ENCODE measurements at places on chromosomes 4 and X. TPM values are rescaled to one million over a fixed set of nuclear protein-coding genes. Genes with fewer than 3 reads are reported as not detected.

DNA sequence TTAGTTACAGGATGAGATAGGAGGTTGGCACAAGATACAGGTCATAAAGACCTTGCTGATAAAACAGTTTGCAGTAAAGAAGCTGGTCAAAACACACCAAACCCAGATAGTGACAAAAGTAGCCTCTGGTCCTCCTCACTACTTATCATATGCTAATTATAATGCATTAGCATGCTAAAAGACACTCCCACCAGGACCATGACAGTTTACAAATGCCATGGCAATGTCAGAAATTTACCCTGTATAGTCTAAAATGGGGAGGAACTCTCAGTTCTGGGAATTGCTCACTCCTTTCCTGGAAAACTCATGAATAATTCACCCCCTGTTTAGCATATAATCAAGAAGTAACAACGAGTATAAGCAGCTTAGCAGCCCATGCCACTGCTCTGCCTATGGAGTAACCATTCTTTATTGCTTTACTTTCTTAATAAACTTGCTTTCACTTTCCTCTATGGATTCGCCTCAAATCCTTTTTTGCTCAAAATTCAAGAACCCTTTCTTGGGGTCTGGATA is 1254.4 kb downstream of the PCDH7 start:
- no peaks in the 10 kb centered on the region for H3K27me3 ChIP-seq
- H3K36me3 ChIP-seq, result no peaks in the 10 kb centered on the region
- H3K4me3 ChIP-seq, result no peak overlapping the region

- no peaks in the 10 kb centered on the region for H3K36me3 ChIP-seq
- no peaks in the 10 kb centered on the region for H3K27me3 ChIP-seq
- H3K4me1 ChIP-seq, result no peaks in the 10 kb centered on the region
- no peak for DNase-seq
Observed at GRCh38 chrX:66676990-66677389, 38.1 kb upstream of the EDA2R start.

DNA sequence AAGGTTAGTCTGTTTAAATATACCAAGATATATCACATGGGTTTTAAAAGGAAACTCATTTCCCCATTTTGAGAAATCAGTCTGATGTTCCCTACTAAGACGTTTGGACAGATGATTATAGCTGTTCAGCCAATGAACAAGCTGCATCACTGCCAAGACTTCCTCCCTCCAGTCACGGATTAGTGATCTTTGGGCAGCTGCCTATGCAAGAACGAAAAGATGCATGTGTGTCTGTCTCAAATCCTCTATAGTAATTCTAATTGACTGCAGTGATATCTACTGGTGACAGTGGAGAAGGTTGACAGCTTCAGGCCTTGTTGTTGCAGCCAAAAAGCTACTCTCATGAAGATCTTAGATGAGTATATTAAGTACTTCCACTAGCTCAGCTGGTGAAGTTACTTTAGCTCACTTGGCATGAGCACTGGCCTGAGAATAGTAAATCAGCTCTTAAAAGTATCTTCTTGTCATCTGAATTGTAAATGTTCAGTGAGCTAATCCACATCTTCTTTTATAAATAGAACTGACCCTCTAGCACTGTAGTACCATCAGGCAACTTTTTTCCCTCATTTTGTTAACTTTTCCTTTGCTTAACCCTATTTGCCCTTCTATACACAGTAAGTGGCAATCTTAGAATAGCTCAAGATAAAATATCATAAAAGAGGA is 134.5 kb upstream of the PCDH10 start:
- no peaks in the 10 kb centered on the region for H3K4me1 ChIP-seq
- no peaks in the 10 kb centered on the region for H3K27me3 ChIP-seq
- DNase-seq, result no peak
- no peak overlapping the region for H3K4me3 ChIP-seq
- no peaks in the 10 kb centered on the region for H3K36me3 ChIP-seq
- H3K27ac ChIP-seq, result no peak overlapping the region

- no peak overlapping the region for H3K4me3 ChIP-seq
- peaks cover 13% of the 10 kb centered on the region for H3K27me3 ChIP-seq
- H3K4me1 ChIP-seq, result no peaks in the 10 kb centered on the region
- no peaks in the 10 kb centered on the region for H3K36me3 ChIP-seq
- H3K27ac ChIP-seq, result no peak overlapping the region
- no peak for DNase-seq
Observed at GRCh38 chrX:47797084-47797483, 39.6 kb upstream of the ZNF81 start.

DNA sequence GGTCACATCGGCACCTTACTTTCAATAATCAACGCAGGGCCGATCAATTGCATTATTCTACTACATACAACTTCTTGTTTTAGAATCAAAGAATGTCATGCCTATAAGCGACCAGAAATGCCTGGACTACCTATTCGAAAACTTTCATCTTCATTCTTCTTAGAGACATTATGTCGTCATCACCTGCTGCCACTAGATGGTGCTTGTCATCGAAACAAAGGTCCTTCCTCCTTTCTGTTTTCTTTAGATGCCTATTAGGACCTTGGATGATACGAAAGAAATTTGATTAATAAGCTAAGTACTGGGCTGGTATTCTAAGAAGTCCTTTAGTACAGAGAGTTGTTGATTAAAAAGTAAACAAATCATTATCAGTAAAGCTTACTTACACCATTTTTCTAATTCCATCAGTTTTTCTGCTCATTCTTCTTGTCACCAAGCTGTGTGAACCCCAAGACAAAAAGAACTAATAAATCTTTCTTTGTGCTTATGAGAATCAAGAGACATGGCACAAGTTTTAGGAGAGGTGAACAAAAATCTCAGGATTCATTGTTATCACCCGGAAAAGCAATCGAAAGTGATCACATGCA is 154.5 kb upstream of the SLC4A4 start:
- H3K4me3 ChIP-seq, result no peak overlapping the region
- H3K4me1 ChIP-seq, result no peaks in the 10 kb centered on the region
- no peak overlapping the region for H3K27ac ChIP-seq
- DNase-seq, result peak; percentile 26
- H3K36me3 ChIP-seq, result peaks cover 27% of the 10 kb centered on the region

DNA sequence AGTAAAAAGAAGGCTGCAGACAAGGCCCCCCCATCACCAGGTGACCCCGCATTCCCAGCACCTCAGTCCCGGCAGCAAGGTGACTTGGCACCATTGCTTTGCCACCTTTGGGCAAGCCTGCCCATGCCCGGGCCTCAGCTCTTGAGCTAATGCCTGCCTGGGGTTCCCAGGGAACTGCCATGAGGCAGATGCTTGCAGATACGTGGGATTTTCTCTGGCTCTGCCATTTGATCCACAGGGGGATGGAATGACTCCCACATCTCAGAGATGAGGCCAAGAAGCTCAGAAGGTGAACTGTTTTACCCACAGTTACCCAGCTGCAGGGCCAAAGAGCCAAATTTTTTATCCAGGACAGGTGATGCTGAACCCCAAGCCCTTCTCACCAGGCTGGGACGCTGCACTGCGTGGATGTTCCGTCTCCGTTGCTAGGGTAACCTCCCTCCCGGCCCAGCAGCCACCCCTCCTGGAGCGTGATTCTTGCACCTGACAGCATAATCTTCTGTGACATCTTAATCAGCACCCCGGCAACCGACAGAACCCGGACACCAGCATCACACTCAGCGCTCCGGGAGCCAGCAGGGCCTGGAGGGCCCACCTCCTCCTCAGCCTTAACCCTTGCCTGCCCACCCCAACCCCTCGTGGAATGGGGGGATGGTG is 15.7 kb upstream of the MSX1 start:
- H3K4me1 ChIP-seq, result no peaks in the 10 kb centered on the region
- no peak overlapping the region for H3K27ac ChIP-seq
- DNase-seq, result no peak
- H3K4me3 ChIP-seq, result no peak overlapping the region

DNA sequence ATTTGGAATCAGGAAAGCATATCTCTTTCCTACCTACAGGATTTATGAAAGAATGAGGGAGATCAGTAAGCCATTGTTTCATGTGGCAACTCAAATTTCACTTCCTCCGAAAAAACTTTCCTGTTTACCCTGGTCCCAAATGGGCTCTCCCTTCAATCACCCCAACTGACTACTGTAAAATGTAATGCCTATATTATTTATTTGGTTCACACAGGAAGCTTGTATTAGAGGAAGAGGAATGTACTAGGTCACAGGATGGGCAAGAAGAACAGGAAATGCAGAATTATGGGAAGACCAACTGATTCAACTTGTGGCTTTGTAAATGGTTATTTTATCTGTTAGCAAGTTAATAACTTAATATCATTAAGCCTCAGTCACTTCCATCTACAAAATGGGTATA is 23.1 kb downstream of the COL4A6 start:
- DNase-seq, result no peak
- H3K4me1 ChIP-seq, result no peaks in the 10 kb centered on the region
- no peak overlapping the region for H3K4me3 ChIP-seq
- H3K27ac ChIP-seq, result no peak overlapping the region
- no peaks in the 10 kb centered on the region for H3K36me3 ChIP-seq

GRCh38 chr4:71713611-71714203 is 70.2 kb downstream of the GC start:
- H3K36me3 ChIP-seq, result no peaks in the 10 kb centered on the region
- no peak overlapping the region for H3K27ac ChIP-seq
- no peaks in the 10 kb centered on the region for H3K27me3 ChIP-seq
- H3K4me3 ChIP-seq, result no peak overlapping the region
- DNase-seq, result no peak

DNA sequence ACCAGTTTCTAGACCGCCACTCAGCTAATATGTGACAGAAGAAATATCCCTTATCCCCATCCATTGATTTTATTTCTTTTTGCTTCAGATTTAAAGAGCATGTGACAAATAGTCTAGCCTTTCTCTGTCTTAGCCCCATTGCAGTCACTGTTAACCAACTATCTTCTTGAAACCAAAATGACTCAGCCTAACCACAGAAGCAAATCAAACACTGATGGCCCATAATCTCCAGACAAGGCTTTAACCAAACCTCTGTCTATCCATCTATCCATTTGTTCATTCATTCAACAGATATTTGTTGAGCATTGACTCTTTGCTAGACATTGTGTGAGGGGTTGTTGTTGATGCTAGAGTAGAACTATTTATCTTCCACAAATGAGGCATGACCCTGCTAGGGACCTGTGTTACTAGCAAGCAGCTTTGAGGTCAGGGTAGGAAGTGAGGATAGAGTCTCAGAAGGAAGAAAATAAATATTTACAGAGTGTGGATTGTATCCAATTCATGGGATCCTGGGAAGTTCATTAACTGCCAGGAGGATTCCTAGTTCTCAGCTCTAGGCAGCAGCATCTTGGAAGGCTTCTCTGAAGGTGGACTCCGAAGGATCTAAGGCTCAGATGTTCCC is 22.5 kb downstream of the HNRNPH2 start:
- no peak for DNase-seq
- no peaks in the 10 kb centered on the region for H3K36me3 ChIP-seq
- H3K4me1 ChIP-seq, result no peaks in the 10 kb centered on the region
- no peaks in the 10 kb centered on the region for H3K27me3 ChIP-seq

- peaks cover 21% of the 10 kb centered on the region for H3K36me3 ChIP-seq
- H3K4me1 ChIP-seq, result peaks cover 8% of the 10 kb centered on the region
- no peak overlapping the region for H3K4me3 ChIP-seq
- no peak overlapping the region for H3K27ac ChIP-seq
- H3K27me3 ChIP-seq, result no peaks in the 10 kb centered on the region
Observed at GRCh38 chrX:2628751-2629315, 62.3 kb upstream of the CD99 start.

GRCh38 chr4:181672751-181673150 is 570.5 kb upstream of the TENM3 start:
- no peak overlapping the region for H3K27ac ChIP-seq
- no peaks in the 10 kb centered on the region for H3K27me3 ChIP-seq
- no peaks in the 10 kb centered on the region for H3K36me3 ChIP-seq
- no peak overlapping the region for H3K4me3 ChIP-seq
- peaks cover 8% of the 10 kb centered on the region for H3K4me1 ChIP-seq

DNA sequence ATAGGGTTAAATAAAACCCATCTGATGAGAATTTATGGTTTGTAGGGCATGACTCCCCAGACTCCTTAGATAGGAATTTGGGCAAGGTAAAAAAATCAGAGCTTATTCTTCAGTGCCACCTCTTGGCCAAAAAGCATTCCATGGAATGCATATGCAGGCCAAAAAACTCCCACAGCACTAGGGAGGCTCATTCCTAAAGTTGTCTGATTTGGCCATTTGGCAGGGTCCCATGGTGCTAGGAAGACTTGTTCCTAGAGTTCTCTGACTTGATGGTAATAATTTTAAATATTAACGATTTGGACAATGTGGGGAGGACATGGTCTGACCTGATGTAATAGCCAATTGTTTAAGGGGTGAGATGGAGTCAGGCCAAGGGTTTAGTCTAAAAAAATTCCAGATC is 93.0 kb downstream of the SPIN4 start:
- no peak overlapping the region for H3K4me3 ChIP-seq
- no peaks in the 10 kb centered on the region for H3K27me3 ChIP-seq
- DNase-seq, result no peak
- no peaks in the 10 kb centered on the region for H3K36me3 ChIP-seq
- H3K4me1 ChIP-seq, result no peaks in the 10 kb centered on the region
- no peak overlapping the region for H3K27ac ChIP-seq

DNA sequence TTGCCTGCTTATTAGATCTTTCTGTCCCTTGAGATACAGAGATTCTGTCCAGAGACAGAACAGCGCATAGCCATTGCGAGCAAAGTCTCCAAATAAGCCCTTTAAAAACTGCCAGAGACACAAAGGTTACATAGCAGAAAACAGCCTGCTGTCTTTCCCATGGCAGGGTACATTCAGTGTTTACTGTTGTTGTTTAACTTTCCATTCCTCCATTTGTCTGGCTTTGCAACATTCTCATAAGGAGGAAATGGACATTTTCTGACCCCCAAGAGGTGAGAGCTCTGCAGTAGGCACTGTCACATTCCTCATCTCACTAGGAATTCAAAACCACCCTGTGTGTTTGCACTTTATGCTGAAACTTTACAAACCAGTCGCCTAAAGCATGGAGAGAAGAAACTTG is 48.3 kb downstream of the PDE5A start:
- H3K36me3 ChIP-seq, result peaks cover 5% of the 10 kb centered on the region
- no peaks in the 10 kb centered on the region for H3K4me1 ChIP-seq
- H3K27ac ChIP-seq, result no peak overlapping the region
- no peak for DNase-seq
- no peak overlapping the region for H3K4me3 ChIP-seq
- no peaks in the 10 kb centered on the region for H3K27me3 ChIP-seq

- no peaks in the 10 kb centered on the region for H3K27me3 ChIP-seq
- H3K36me3 ChIP-seq, result no peaks in the 10 kb centered on the region
- DNase-seq, result no peak
- H3K27ac ChIP-seq, result no peak overlapping the region
- H3K4me1 ChIP-seq, result no peaks in the 10 kb centered on the region
- no peak overlapping the region for H3K4me3 ChIP-seq
Observed at GRCh38 chr4:17884063-17884462, 73.3 kb downstream of the NCAPG start.

DNA sequence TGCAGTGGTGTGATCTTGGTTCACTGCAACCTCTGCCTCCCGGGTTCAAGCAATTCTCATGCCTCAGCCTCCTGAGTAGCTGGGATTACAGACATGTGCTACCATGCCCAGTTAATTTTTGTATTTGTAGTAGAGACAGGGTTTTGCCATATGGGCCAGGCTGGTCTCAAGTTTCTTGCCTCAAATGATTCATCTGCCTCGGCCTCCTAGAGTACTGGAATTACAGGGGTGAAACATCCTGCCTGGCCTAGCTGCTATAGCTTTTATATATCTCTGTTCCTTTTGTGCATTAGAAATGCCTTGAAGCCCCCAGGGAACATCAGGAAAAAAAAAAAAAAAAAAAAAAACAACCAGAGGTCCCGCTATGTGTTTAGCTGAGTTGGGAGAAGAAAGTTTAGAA is 34.8 kb downstream of the UBE2K start:
- H3K27me3 ChIP-seq, result no peaks in the 10 kb centered on the region
- DNase-seq, result no peak
- H3K27ac ChIP-seq, result no peak overlapping the region

Gene TLR2
- 7.0 TPM for total RNA-seq

Gene CCDC158
- not detected for total RNA-seq

Gene AKAP4
- not detected for total RNA-seq

Gene PPAT
- total RNA-seq, result 31.2 TPM

Gene FGFR3
- total RNA-seq, result 34.3 TPM

Gene CT83
- 30.5 TPM for total RNA-seq

Gene TMPRSS11D
- total RNA-seq, result not detected

All from Calu3 (cell line).